ENCODE measurements at places on chromosomes 16 and 17.

DNA sequence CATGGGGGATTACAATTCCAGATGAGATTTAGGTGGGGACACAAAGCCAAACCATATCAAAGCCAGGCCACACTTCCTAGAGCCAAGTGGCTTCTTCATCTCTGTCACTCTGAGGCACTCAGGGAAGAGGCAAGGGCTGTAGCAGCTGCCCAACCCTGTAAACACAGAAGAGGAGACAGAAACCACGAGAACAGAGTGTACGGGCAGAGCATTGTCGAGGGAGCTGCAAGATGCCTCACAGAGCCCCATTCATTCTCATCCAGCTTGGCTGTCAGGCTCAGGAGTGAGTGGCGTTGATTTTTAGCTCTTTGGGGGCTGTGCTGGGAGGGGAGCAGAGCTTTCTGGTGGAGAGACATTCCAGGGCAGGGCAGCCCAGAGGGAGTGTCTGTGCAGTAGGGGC is 117.2 kb upstream of the SALL1 start:
- no peak for DNase-seq

DNA sequence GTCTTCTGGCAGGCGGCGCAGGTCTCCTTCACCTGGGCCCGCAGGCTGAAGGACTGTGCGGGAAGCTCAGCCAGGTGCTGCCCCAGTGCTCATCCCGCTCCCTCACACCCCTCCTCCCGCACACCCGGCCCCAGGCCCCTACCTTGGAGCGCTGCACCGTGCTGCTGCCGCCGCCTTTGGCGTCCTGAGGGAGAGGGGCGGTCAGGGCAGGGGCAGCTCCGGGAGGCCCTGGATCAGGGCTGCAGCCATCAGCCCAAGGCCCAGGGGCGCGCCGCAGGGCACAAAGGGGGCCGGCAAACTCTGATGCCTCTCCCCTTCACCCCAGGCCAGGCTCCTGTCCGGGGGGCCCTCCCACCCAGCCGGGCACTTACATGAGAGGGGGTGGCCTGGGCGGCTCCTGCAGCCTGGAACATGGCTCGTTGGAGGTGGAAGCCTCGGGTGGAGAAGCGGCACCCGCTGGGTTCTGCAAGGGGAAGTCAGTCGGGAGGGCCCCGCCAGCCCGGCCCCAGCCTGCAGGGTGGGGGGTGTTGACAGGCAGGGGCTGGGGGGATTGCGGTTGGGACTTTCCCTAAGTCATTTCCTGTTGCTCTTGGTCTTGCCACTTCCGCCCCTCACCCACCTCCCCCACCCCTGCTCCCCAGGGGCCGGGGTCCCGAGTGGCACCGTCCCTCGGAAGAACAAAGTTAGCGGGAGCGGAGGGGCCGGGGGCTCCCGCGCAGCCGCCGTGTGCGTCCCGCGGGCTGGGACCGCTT is 863 bp downstream of the LIMD2 start:
- no peak for DNase-seq

- no peak for DNase-seq
Measured at GRCh38 chr17:39095309-39095686, 56.1 kb downstream of the PLXDC1 start.

DNA sequence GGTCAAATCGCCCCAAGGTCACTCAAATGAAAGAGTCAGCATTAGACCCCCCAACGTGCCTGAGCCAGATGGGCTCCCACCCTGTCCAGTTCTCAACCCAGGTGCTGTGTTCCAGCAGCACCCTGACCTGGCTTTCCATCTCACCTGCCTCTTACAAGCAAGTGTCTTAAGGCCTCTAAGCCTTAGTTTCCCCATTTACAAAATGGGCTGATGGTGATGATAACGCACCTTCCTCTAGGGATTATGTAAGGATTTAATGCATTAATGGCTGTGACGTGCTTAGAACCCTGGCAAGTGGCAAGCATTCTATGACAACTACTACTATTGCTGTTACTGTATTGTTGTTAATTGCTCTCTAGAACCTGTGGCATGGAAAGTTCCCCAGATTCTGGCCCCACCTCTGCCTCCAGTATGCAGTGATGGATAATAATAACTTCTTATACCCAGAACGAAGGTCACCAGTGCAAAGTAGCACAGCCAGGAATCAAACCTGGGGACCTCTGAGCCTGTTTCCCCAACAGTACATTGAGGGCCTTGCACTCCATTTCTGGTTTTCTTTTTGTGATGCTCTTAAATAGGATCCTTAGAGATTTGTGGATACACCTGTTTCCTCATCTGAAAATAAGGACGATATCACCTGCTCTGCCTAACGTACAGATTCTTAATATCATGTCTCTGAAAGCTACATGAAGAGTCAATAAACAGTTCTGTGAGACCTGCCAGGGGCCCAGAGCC is 3.3 kb upstream of the SLC25A39 start:
- DNase-seq = no peak
